ENCODE measurements at places on chromosomes 7 and 10.

DNA sequence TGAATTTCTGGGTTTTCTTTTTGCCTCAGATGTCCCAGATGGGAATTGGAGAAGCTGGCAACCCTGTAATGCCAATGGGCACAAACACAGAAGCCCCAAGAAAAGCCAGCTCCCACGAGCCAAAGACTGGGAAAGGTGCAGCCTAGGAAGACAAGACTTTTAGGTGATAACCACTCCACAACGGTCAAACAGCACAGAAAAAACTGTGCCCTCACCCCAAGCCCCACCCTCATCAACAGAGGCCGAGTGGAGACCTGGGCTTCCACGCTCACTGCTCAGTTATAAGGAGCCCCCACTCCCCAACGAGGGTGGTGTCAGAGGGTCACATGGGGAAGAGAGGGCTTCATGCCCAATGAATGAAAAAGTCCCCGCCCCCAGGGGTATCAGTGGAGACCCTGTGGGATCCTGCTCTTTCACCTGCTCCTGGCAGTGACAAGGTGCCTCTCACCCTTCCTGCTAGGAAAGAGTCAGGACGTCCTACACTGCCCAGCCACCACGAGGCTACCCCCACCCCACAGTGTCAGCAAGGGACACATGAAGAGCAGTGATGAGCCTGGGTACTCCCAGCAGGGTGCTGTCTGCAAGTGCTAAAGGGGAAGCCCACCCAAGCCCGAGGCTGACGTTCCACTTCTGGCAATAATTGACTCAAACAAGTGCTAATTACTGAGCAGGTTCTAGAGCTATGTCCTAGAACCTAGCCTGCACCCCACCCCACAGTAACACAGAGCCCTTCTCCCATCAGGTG lies 8.3 kb downstream of the TMEM273 start:
- DNase-seq: no peak

GRCh38 chr10:70622541-70622940 lies 20.0 kb upstream of the PRF1 start:
- no peak for DNase-seq

- peak; percentile 9 for DNase-seq
Observed at GRCh38 chr10:95906677-95907455, 909 bp upstream of the CC2D2B start.

- DNase-seq: no peak
Observed at GRCh38 chr7:74395745-74396311, 57.9 kb upstream of the GTF2IRD1 start.

GRCh38 chr7:109449760-109450159 lies 880.1 kb downstream of the DNAJB9 start:
- no peak for DNase-seq

GRCh38 chr7:27410812-27411544 lies 168.4 kb downstream of the EVX1 start:
- no peak for DNase-seq

GRCh38 chr7:96778263-96778662 lies 68.6 kb upstream of the SEM1 start:
- DNase-seq: no peak

DNA sequence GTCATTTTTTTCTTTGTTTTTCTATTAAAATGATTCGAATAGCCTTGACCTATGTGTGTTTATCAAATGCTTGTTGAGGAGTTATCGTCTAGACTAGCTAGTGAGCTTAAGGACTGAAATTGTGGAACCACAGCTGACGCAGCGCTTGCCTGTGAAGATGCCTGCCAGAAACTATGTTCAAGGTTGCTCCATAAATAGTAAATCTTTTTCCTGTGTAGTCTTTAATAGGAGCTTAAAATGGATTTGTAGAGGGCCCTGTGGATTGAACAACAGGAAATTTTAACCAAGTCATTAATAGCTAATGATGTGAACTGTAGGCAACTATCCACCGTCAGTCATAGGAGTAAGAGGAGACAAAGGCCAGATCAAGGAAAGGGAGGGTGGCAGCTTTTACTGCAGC lies 145.1 kb downstream of the GNAI1 start:
- no peak for DNase-seq

DNA sequence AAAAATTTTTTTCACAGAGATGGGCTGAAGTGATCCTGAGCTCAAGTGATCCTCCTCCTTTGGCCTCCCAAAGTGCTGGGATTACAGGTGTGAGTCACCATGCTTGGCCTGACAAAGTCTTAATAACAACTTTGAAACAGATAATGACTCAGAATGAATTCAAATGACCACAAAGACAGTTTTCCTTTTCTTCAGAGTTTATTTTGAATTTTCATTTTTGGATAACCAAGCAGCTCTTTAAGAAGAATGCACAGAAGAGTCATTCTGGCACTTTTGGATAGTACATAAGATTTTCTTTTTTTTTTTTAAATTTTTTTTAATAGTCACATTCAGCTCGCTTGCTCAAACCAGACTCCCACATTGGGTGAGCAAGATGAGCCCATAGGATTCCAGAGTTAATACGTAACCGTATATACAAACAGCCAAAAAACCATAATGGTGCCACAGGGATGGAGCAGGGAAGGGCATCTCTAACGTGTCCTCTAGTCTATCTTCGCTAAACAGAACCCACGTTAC lies 43.0 kb upstream of the NMT2 start:
- no peak for DNase-seq

GRCh38 chr10:11687357-11687771 lies 54.8 kb upstream of the ECHDC3 start:
- DNase-seq: no peak

- no peak for DNase-seq
Observed at GRCh38 chr7:40527723-40528122, 392.9 kb downstream of the SUGCT start.

- no peak for DNase-seq
Observed at GRCh38 chr7:24419511-24419910, 135.5 kb downstream of the NPY start.

DNA sequence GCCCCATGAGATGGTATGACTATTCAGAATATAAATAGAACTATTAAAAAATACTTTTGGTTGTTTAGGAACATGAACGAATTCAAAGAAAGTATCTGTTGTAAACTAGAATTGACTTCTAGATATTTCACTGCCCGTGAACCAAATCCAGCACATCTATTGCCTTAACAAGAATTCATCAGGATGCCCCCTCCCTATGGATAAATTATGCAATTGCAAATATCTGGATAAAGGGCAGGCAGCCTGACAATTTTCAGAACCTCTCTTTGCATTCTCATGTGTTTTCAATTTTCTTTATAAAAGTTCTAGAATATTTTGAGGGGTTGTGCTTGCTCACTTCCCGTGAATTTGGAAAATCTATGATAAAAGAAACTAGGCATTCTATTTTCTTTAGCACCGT lies 822.1 kb upstream of the SORCS1 start:
- DNase-seq: no peak

DNA sequence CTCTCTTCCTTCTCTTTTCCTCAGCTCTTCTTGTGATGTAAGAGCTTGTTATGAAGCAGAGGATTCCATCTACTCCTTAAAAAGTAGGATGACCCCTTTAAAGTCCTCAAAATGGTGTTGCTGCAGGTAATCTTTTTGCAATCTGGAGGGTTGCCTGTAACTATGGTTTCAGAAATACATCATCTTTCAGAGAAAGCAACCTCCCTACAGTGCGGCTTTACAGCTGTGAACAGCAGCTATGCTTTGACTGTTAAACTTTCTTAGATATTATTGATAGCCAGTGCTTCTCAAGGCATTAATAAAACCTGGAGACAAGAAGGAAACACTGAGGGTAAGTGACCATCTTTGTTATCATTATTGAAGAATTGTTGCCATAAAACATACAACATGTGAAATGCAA lies 86.6 kb upstream of the MDFIC start:
- DNase-seq: no peak

DNA sequence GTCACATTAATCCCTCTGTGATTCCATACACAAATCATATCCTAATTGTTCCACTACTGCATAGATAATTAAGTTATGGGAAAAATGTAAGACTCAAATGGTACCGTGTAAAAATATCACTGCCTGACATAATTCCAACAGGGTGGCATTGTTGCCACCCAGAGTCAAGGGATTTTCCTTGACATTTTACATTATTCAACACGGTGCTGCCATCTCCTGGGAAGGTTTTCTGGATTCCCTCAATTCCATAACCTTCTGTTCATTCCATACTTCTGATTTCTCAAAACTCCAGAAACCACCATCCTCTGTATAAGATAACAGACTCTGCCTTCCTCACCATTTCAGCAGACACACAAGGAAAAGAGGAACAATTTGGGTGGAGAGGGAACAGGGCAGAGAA lies 495.9 kb downstream of the XPNPEP1 start:
- DNase-seq: no peak

DNA sequence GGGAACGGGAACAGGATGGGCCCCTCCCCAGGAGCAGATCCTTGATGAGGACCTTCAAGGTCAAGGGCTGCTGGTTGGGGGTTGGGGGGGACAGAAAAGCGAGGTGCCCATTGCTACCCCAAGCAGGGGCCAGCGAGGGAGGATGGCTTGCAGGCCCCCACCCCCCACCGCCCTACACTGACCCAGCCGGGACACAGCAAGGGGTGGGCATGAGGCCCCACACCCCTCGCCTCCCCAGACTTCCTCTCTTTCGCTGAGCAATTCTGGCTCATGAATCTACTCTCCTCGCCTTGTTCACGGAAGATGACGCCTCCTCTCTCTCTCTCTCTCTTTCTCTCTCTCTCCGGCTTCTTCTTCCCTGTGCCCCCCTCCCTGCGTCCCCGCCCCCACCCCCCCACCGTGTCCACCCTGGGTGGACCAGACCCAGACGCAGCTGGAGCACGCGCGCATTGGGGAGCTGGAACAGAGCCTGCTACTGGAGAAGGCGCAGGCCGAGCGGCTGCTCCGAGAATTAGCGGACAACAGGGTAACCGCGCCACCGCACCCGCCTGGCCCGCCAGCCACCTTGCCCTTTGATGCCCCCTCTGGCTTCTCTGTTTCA lies 81.1 kb upstream of the GTF2IRD1 start:
- DNase-seq: no peak

DNA sequence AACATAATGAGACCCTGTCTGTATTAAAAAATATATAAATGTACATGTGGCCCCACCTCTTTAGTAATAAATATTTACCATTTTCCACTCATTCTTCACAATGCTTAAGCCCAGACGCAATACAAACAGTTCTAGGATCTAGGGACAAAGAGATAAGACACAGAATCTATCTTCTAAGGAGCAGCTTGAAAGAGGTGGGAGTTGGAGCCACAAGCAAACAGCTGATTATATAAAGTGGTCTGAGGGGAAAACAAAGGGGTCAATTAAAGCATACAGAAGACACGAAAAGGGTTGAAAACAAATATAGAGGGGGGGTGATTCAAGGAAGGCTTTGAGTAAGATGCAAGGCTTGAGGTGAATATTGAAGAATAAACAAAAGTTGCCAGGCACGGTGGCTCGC lies 43.1 kb downstream of the UBE2H start:
- no peak for DNase-seq

GRCh38 chr10:35608328-35608672 lies 3.2 kb downstream of the GJD4 start:
- DNase-seq: no peak
